ENCODE measurements at places on chromosomes 5 and 9.

GRCh38 chr5:16913187-16914107 is 22.6 kb downstream of the MYO10 start:
- no peak for DNase-seq

DNA sequence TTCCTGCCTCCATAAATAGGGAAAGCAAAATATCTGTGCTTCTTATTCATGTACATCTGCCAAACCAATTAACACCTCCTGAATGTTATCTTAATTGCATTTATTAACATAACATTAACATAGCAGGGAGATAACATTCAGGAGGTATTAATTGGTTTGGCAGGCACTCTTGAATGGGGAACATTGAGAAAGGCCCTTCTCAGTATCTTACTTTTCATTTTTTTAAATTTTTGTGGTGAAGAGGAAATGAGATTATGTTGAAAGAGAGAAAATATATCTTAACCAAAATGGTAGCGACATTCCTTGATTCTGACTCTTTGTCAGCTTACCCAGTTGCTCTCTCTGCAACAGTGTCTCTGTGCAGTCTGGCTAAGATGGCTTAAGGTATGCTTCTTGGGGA is 100.4 kb upstream of the TLE1 start:
- no peak for DNase-seq

GRCh38 chr9:79945495-79945894 is 373.7 kb downstream of the TLE4 start:
- DNase-seq = no peak

DNA sequence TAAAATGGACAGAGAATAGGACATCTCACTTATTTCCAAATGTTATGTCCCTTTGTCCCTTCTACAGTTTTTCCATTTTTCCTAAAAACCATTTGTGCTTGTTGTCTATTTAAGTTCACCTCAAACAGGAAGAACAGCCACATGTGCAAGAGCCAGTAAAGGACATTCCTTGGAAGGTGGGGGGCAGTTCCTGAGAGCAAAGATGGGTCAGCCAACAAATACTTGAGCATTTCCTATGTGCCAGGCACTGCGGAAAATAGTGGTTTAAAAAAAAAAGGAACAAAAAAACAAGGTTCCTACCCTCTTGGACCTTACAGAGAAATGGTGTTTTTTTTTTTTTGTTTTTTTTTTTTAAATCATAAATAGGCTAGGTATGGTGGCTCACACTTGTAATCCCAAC is 26.8 kb downstream of the ANP32B start:
- peak; percentile 27 for DNase-seq

GRCh38 chr5:38793099-38793498 is 52.7 kb upstream of the OSMR start:
- no peak for DNase-seq

Data from endothelial cell (in vitro differentiated cells).